ENCODE measurements at places on chromosomes 6 and 20.

- DNase-seq: no peak
These were observed 14.9 kb downstream of the PLCG1 start for GRCh38 chr20:41152108-41152757.

GRCh38 chr6:110517601-110518281 lies 41.3 kb upstream of the SLC22A16 start:
- no peak for DNase-seq

- no peak for DNase-seq
These were observed 745 bp upstream of the AGPAT1 start for GRCh38 chr6:32176476-32177182.

GRCh38 chr6:41565701-41566100 lies 19.5 kb downstream of the FOXP4 start:
- no peak for DNase-seq

- no peak for DNase-seq
These were observed 291.9 kb upstream of the SGK1 start for GRCh38 chr6:134609716-134610261.

DNA sequence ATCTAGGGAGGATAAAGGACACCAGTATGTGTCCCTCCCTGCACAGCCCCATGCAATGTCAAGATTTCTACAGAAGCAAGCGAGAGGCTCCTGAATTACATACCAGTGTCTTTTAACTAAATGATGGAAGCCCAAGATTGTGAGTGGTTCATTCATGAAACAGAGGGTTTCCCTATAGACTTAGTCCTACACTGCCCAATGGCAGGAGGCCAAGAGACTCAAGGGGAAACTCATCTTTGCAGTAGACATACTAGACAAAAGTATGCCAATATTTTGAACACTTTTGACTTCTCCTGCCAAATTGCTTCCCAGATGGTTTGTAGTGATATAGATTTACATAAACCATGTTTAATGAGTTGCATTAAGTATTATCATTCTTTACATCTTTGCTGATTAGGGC lies 557.2 kb upstream of the JAG1 start:
- no peak for DNase-seq

DNA sequence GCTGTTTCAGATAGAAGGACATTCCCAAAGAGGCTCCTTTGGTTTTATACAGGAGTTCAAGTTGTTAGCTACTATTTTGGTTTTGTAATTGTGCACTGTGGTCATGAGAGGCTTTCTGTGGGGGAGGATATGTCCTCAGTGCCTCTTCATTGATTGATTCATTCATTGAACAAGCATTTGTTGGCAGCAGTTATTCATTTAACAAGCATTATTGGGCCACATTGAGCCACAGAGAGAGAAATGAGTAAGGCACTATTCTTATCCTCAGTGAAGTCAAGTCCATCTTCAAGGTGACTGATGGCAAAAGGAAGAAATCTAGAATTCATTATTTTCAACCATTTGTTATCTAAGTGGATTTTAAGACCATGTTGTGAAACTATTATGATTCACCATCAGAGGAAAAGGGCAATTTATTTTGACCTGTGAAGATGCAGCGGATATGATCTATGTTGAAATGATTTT lies 697.2 kb upstream of the CITED2 start:
- no peak for DNase-seq

- no peak for DNase-seq
These were observed 187.7 kb downstream of the AIG1 start for GRCh38 chr6:143248359-143248758.

GRCh38 chr6:158417760-158418098 lies 105.5 kb downstream of the TULP4 start:
- no peak for DNase-seq

DNA sequence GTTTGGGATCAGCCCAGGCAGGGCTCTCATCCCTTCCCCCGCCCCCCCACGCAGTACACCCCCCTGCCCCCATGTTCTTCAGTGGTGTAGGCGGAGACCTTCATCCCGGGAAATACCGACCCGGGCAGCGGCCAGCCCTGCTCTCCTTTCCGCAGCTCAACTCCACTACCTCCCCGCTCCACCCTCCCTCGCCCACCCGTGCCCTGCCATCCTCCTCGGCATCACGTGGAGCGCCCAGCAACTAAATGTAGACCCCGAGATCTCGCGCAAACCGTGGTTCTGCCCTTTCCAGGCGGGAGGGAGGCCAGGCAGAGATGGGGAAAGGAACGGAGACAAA lies 1932.2 kb upstream of the DEFB115 start:
- no peak for DNase-seq

GRCh38 chr6:133016631-133017030 lies 202.3 kb downstream of the RPS12 start:
- no peak for DNase-seq

- DNase-seq: no peak
These were observed 17.1 kb downstream of the SMOC2 start for GRCh38 chr6:168458101-168458500.

- no peak for DNase-seq
These were observed 181.0 kb downstream of the JARID2 start for GRCh38 chr6:15426901-15427300.

DNA sequence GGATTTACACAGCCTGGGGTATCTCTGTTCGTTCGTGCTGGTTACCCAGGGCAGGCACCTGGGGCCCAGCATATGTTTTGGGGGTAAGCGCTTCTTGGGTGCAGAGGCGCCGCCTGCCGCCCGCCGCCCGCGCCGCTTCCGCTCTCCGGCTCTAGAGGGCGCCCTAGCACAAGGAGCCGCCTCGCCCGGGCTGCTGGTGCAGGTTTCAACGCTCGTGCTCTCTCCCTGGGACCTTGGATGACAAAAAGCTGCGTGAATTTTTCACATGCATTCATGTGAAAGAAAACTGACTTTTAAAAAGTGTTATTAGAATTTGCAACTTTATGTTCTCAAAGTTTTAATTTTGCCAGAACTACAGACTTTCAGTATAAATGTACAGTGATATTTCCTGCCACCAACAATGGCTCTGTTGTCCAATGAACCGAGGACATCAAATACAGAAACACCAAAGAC lies 32.5 kb downstream of the PRR18 start:
- peak; percentile 85 for DNase-seq

DNA sequence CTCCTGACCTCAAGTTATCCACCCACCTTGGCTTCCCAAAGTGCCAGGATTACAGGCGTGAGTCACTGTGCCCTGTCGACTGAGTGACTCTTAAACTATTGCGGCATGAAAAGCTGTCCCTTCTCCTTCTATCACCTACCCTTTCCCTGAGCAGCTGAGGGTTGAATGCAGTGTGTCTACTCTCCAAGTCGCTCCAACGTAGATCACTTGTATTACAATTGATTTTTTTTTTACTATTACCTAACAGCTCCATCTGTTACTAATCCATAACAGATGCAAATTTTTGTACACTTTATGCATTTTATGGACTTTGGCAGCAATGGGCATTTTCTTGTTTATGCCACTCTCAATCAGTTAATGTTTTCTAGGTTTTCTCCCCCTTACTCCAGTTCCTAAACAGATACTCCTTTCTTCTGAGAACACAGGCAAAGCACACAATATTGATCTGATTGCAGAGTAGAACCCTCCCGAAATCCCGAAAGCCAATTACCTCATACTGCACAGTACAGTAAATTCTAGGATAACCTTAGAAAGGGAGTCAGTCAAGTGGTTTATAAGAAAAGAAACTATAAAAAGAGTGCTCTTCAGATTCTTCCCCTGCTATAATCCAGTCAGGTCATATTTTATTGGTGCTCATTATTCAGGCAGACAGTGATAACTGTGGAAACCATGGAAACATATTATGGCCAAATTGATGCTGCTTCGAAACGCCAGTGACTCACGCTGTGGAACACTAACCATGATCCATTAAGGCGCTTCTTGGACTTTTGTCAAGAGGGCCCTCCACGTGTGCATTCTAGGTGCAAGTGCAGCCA lies 273.0 kb downstream of the ADGB start:
- DNase-seq: no peak

GRCh38 chr6:150646228-150646627 lies 46.5 kb downstream of the PLEKHG1 start:
- no peak for DNase-seq

- no peak for DNase-seq
These were observed 425.5 kb downstream of the CBLN4 start for GRCh38 chr20:55579802-55580201.

GRCh38 chr20:32091888-32092346 lies 17.6 kb upstream of the TM9SF4 start:
- DNase-seq: peak; percentile 68

DNA sequence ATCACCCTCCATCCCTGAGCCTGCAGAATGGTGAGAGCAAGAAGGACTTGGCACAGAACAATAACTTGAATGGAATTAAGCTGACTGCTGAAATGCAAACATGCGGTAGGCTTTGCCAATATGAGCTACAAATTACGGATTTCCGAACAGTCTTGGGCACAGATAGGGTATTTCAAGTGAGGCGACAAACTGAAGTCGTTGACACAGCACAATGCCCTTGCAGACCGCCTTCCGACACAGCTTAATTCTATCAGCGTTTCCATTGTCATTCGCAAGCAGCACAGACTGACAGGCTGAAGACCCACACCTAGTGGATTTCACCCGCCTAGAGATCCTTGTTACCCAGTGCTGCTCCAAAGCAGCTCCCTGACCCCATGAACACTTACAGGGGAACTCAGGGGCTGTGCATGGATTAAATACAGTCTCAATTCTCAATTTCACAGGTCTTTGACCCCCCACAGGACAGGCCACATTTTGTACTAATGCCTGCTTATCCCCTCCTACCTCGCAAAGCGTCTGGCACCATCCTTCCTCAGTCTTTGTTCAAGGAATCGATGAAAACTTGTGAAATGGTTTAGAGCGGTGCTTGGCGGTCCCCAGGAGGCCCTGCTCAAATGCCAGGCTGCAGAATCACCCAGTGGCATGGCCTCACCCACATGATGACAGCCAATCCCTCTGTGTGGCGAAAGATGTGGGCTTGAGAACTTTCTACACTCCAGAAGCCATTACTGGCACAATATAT lies 34.6 kb downstream of the RAMACL start:
- no peak for DNase-seq

DNA sequence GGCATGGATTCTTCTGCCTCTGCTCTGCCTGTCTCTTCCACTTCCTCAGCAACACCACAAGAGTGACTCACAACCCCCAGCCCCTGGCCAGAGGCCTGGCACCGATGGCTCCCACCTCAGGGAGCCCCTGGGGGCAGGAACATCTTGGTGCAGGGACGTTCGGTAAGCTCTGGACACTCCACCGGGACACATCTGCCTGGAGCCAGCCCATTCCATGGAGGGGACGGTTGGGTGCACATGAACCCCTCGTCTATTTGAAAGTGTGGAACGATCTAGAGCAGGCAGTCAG lies 246.5 kb downstream of the ERMARD start:
- DNase-seq: no peak

GRCh38 chr6:46032110-46032998 lies 16.7 kb upstream of the CLIC5 start:
- DNase-seq: no peak

DNA sequence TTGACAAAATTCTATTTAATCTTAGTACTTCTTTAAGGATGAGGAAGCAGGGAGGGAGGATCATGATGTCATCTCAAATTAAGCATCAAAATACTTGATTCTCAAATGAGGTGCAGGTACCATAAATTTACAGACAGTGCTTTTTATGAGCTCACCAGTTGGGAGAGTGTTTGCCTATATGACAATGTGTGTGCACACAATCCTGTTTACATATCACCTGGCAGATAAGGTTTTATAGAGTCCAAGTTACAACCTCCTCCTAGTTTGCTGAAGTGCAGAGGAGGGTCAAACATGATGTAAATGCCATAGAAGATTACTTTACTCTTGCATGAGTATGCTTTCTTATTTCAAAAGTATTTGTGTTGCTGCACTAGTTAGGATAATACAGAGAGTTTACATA lies 6.4 kb downstream of the ATXN1 start:
- DNase-seq: no peak

DNA sequence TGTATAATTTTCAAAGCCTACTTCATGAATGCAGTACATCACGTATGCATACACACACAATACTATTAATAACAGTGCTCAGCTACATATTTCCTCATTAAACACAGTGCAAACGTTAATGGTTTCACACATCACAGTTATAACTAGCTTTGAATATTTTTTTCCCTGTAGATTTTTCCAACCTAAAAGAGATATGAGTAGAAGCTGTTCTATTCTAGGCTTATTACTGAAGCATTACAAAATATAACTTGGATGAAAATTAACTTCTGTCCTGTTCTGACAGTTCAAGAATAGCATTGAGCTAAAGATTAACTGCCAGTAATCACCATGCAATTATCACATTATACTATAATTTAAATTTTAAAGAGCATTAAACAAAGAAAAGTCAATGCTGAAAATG lies 6.2 kb downstream of the LMBRD1 start:
- DNase-seq: no peak

DNA sequence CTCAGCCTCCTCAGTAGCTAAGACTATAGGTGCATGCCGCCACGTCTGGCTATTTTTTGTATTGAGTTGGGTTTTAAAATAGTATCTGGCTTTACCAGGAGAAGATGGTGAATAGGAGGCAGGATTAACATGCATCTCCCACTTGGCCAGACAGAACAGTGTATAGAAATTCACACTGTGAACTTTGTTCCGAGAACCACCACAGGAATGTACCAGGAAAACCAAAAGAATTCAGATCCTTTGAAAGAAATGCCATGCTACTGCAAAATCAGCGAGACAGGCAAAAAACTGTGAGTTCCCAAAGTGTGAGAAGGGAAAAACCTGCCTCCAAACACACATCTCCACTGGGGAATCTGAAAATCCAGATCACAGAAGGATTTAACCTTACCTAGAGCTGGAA lies 327.6 kb downstream of the NKAIN2 start:
- no peak for DNase-seq

GRCh38 chr6:39330057-39330456 lies 7.6 kb upstream of the KCNK16 start:
- no peak for DNase-seq

- DNase-seq: no peak
These were observed 352.5 kb upstream of the PRND start for GRCh38 chr20:4369119-4369797.

DNA sequence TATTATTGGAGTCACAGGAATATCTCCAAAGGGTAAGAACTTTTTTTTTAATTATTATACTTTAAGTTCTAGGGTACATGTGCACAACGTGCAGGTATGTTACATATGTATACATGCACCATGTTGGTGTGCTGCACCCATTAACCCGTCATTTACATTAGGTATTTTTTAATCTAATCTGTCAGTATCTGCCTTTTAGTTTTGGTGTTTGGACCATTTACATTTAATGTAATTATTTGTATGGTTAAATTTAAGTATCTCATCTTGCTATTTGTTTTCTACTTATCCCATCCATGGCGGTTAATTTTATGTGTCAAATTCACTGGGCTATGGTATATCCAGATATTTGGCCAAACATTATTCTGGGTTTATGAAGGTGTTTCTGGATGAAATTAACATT lies 15.4 kb upstream of the OPN5 start:
- DNase-seq: no peak

- DNase-seq: no peak
These were observed 28.9 kb upstream of the C6orf58 start for GRCh38 chr6:127547904-127548649.
